Activated CD4-positive, CD25-positive, alpha-beta regulatory T cell treated with anti-CD3 and anti-CD28 coated beads, Interleukin-2, amount 50 U/mL, for 72 hours (primary cell): ENCODE measurements at places on chromosomes 11 and 22.

DNA sequence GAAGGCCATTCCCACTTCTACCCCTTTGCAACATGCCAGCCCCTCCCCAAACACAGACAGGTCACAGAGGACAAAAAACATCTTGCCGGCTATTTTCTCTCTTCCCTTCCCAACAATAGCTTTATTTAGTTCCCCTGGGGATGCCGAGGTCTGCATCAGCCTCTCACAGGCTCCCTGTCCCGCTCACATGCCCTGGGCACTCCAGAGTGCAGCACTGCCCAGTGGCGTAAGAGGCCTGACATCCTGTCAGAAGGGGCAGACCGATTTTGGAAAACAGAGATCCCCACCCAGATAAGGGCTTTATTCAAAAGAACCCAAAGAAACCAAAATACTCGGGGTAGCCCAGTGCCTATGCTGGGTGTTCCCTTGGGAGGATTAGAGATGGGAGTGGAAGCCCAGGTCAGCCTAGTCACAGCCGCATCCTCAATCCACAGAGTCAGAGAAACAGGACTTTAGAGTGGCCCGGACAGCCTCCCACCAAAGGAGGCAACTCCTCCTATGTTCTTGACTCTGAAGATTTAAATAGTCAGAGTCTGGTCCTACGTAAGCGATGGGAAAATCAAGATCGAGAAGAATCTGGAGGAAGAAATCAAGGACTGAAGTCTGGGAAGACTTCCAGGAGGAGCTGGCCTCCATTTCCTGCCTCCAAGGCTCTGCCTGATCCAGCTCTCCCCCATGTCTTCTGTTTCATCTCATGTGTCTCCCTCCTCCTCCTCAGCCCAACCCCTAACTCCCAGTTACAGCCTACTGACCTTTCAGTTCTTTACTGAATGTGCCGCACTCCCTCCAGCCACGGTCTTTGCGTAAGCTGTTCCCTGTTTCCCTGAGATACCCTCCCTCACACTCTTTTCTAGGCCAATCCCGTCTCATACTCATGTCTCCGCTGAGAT is 129.3 kb downstream of the FBXO7 start:
- DNase-seq, result no peak

DNA sequence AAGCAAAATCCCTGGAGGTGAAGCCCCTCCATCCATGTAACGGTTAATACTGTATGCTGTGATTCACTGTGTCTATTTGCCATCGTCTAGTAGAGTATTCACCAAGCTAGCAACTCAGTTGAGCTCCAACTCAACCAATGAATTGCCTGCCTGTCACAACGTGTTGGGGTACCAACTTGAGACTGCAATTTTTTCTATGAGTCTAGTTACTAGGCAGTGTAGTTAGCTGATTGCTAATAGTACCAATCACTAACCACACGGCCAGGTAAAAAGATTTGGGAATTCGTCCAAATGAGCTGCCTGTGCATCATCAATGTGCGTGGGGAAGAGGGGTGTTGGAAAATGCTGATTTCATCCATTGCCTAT is 1.0 kb upstream of the BTG4 start:
- DNase-seq, result no peak

GRCh38 chr11:123020968-123021367 is 39.3 kb upstream of the BSX start:
- no peak for DNase-seq

GRCh38 chr22:18955696-18956095 is 19.6 kb upstream of the PRODH start:
- DNase-seq, result no peak

- DNase-seq, result no peak
Measured at GRCh38 chr22:19884954-19885751, 30.5 kb upstream of the GNB1L start.

DNA sequence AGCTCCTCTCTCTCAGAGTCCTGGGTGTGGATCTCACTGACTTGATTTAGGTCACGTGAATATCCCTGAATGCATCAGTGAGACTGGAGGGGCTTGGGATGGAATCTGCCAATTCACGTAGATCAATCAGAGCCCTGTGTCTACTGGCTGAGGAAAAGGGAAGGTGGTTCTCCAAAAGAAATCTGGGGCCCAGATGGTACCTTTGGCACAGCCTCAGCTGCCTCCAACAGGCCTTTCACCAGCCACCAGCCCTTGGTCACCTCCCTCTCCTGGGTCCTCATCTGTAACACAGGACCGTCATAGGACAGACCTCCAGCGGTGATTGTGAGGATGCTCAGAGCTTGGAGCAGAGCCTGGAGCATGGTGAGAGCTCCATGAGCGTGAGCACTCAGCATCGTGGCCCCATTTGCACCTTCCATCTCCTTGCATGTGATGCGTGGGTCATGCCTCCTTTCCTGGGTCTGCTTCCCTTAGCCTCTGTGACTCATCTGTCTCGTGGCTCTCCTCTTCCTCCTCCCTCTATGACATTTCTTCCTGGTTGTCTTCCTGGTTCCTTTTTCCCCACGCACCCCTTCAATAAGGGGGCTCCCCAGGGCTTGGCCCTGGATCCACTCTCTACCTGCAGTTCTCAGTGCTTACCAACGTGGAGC is 7.5 kb upstream of the MIEF1 start:
- DNase-seq, result no peak

- DNase-seq, result no peak
Measured at GRCh38 chr22:43720716-43721115, 91.4 kb downstream of the EFCAB6 start.

DNA sequence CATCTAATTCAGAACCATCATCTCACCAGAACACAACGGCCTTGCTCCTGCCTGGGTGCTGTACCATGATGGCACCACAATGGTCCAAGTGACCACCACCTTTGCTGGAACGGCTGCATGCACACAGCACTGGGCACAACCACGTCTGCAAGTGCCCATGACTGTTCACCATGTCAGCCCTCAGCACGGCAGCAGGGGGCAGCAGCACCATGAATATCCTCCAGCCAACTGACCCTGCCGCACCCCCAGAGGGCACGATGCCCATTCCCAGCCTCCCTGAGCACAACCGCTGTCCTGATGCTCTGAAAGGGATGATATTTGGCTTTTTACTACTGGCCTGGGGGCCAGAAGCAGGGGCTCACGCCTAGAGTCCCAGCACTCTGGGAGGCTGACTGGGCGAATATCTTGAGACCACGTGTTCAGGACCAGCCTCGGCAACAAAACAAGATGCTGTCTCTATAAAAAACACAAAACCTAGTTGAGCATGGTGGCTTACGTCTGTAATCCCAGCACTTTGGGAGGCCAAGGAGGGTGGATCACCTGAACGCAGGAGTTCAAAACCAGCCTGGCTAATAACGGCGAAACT is 25.7 kb downstream of the DRD4 start:
- no peak for DNase-seq
